Fibroblast of skin of right quadriceps (primary cell): ENCODE measurements at places on chromosomes 5 and 9.

- peak; percentile 80 for DNase-seq
Observed at GRCh38 chr9:16515879-16516301, 354.6 kb downstream of the BNC2 start.

DNA sequence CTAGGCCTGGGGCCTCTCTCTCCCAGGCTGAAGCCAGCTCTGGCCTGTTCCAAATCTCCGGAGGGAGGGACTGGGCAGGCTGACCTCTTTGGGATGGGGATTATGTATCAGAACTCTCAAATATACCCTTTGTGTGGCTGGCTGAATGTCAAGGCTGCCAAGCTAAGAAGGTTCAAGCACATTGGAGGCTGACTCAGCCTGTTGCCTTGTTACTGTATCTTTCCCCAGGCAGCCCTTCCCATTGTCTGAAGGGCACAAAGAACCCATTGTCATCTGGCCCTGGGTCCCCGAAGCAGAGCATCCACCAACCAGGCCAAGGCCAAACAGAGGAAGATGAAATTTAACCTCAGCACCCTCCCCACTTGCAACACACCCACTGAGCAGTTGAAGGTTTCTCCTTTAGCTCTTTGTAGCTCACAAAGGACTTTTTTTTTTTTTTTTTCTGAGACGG is 7.3 kb upstream of the SPARC start:
- no peak for DNase-seq

- no peak for DNase-seq
Observed at GRCh38 chr9:123508048-123508447, 152.1 kb downstream of the CRB2 start.

- no peak for DNase-seq
Observed at GRCh38 chr5:178237431-178238312, 5.1 kb upstream of the PHYKPL start.

DNA sequence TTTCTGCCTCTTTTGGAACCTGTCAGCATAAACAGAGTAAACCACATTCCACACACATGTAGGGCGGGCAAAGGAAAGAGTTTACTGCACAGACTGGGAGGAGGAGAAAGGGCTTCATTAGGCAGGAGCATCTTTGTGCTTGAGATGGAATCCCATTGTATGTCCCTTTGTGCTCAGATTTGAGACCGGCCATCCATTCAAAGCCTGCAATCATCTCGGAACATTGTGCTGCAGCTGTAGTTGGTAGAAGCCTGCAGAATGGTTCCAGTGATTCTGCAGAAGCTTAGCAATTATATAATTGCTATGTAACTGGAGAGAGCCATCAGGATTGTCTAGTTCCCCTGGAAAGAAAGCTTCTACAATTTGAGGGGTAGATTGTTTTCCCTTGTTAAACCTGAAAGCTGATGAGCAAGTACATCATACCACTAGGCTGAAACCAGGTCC is 16.5 kb downstream of the ZNF462 start:
- DNase-seq, result no peak

DNA sequence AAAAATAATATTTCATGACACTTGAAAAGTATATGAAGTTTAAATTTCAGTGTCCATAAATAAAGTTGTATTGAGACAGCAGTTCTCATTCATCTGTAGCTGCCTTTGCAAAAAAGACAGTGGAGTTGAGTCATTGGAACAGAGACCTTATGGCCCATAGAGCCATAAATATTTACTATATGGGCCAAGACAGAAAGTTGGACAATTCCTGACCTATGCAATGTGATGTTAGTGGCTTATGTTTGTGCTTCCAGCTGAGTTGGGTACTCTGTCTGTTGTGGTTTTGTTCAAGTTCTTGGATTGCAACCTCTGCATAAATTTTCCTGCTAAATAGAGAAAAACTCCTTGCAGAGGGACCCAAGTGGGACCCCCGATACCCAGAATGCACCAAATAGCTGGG is 69.8 kb downstream of the KCNIP1 start:
- DNase-seq, result no peak
